ENCODE measurements at places on chromosomes 7 and 10. TPM values are rescaled to one million over a fixed set of nuclear protein-coding genes. Genes with fewer than 3 reads are reported as not detected.

GRCh38 chr7:20193242-20193777 lies 23.9 kb downstream of the MACC1 start:
- no peaks in the 10 kb centered on the region for H3K4me1 ChIP-seq
- no peak overlapping the region for H3K27ac ChIP-seq
- H3K4me3 ChIP-seq: no peak overlapping the region
- no peak for DNase-seq

- H3K36me3 ChIP-seq: no peaks in the 10 kb centered on the region
- no peaks in the 10 kb centered on the region for H3K27me3 ChIP-seq
Measured at GRCh38 chr10:24177636-24178035, 31.3 kb upstream of the KIAA1217 start.

- H3K36me3 ChIP-seq: no peaks in the 10 kb centered on the region
- no peak overlapping the region for H3K4me3 ChIP-seq
- no peaks in the 10 kb centered on the region for H3K27me3 ChIP-seq
- DNase-seq: no peak
- no peaks in the 10 kb centered on the region for H3K4me1 ChIP-seq
Measured at GRCh38 chr7:75856536-75856935, 22.3 kb upstream of the RHBDD2 start.

DNA sequence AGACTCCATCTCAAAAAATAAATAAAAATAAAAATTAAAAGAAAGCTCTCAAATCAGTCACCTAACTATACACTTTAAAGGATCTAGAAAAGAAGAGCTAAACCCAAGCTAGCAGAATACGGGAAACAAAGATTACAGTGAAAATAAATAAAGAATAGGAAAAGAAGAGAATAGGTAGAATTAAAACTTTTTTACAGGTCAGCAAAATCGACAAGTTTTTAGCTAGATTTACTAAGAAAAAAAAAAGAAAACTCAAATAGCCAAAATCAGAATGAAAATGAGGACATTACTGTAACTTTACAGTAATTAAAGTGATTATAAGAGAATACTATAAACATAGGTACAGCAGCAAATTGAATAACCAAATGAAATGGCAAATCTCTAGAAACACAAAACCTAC lies 51.5 kb upstream of the RABGEF1 start:
- no peak for DNase-seq
- H3K4me1 ChIP-seq: no peaks in the 10 kb centered on the region

The WIPF3 gene
- not detected for total RNA-seq
